ENCODE measurements at places on chromosomes 16 and 17.

DNA sequence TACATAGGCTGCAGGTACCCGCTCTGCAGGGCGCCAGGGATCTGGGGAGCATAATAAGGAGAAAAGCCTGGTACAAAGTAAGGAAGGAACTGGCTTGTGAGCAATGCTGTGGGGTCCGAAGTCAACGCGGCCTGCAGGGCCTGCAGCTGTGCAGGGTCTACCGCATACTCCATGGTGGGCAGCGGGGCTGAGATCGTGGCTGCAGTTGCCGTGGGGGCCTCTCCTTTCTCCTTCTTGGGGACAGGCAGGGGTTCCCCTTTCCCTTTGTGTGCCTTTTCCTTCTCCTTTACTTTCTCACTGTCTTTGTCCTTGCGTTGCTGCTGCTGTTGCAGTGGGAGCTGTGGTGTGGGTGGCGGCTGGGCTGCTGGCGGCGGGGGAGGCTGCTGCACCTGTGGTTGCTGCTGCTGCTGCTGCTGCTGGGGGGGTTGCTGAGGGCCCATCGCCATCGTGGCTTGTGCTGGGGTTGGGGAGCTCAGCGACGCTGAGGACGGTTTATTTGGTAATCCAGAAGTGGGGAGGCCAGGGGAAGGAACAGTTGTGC lies 259.6 kb downstream of the ZFHX3 start:
- DNase-seq, result no peak

GRCh38 chr17:51166987-51167931 lies 1.0 kb downstream of the NME2 start:
- DNase-seq, result peak; percentile 64

GRCh38 chr17:76427501-76428231 lies 25.3 kb downstream of the UBE2O start:
- no peak for DNase-seq

DNA sequence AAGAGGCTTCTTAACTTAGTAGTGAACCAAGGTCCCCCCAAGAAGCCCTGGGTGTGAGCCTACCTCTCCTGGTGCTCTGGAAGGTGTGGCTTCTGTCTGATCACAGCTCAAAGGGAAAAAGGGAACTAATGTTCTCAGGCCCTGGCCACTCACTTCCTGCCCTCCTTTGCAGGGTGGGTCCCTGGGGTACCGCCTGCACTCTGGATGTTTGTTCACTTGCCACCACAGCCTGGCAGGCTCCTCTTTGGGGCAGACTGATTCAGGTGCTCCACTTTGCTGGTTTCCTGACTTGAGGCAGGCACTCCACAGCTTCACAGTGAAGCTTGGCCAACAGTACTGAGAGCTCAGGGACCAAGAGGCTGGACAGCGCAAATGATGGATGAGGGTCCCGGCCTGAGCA lies 5.9 kb upstream of the MYO15A start:
- no peak for DNase-seq

Data from T-helper 1 cell (primary cell).